ENCODE measurements at places on chromosomes 7 and 10.

GRCh38 chr10:132058111-132058745 lies 7.5 kb upstream of the JAKMIP3 start:
- DNase-seq, result no peak

DNA sequence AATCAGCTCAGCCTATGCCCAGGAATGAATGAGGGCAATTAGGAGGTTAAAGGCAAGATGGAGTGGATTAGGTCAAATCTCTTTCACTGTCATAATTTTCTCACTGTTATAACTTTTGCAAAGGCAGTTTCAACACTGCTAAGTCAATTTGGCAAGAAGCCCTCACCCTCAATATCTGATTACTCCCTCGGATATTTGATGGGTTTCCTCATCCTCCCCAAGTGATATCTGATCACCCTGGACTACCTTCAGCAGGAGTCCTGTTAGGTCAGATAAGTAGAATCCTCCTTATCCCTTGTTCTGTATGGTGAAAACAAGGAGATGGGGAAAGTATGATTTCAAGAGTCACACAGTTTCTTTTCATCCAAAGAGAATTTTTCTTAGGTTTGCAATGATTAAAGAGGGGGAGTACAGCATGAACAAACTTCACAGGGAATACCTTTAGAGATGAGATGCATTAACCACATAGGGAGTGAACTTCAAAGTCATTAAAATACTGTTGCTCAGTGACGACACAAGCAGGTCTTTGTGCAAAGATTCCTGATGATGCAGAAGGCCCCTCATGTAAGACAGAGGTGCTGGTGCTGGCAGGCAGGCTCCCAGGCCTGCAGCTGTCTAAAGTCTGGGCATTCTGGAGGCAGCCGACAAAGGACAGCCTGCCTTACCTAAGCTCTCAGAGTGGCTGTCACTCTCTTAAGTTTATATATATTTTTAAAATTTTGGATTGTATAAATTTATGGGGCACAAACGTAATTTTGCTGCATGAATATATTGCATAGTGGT lies 75.4 kb upstream of the POM121L12 start:
- DNase-seq, result no peak

GRCh38 chr10:2445370-2445769 lies 622.0 kb upstream of the PFKP start:
- no peak for DNase-seq

DNA sequence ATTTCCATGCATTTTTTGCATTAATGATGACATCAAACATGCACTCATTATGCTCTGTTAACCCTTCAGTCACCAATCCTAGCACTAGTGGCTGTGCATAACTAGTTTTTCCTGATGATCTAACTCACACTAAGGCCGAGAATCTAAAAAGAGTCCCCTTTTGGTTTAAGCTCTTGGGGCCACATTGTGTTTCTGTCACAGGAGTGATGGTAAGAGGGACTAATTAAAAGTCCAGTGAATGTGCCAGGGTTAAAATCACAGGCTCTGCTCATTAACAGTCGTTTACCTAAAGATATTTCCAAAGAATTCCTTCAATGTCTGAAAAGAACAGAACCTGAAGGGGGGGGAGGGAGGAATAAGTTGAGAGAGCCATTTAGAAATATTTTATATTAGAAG lies 359.0 kb upstream of the ANKRD30A start:
- no peak for DNase-seq

DNA sequence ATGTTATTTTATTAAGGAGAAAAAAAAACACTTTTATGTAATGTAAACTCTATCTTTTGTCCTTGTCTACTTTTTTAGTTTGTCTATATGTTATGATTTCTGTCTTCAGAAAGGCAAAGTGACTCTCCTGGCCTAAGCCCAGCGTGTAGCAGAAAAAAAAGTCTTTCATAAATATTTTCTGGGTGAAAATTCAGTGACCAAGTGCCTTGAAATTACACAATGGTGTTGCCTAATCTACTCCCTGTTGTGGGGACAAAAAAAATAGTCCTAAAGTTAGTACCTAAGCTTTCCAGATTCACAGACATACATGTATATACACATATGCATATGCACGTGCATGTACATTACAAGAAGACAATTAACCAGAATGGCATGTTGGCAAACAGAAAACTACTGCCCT lies 1257.8 kb upstream of the SORCS1 start:
- no peak for DNase-seq
